ENCODE measurements at places on chromosomes 12 and 14.

GRCh38 chr12:27550653-27550975 is 26.6 kb downstream of the PPFIBP1 start:
- DNase-seq = no peak

DNA sequence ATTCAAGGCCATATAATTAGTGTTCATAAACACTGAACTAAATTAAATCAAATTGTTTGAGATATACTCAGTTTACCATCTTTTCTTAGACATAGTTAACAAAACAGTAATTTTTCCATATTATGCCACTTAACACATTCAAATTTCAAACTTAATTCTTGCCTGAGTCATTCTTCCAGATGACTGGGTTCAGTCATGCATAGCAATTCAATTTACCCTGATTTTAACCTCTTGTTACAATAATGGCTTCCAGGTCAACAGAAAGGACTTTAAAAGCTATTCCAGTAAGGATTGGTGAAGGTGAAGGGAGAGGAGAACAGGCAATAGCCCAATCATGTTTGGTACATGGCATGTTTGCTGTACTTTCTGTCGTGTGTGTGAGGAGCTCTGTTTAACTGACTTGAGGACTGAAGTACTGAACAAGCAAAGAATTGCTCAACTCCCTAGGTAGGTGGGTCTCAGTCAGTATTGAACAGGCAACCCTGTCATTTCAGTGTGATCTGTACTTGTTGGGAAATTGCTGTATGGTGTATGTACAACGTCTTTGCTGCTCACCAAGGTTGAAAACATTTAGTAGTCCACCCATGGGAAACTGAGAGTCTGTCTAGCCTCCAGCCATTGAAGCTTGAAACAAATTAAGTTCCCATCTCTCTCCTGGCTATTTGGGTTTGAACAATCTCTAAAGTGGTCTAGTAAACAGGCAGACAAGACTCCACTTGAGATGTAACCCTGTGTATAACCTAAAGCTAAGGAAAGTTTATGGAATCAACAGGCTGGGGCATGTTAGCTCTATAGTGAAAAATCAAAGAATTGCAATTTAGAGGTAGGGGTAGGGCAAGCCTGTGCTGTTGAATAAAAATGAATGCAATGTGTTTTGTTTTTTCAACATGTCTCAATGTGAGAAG is 327.2 kb downstream of the BTG1 start:
- no peak for DNase-seq

DNA sequence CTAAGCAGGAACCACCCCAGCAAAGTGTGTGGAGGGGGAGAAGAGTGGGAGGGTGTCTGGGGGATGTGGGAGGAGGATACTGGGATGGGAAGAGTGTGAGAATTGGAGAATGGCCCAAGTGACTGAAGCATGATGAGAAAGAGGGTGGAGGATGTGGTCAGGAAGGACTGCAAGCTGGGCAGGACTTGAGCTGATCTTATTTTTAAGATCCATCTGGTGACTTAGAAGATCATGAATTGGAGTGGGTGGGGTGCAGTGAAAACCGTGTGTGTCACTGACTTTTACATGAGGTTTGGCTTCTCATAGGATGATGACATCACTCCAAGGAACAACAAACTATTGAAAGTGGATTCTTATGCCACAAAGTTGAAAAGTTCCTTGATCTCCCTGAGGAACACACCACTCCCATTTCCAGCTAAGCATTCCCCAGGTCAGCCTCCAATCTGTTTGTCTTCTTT is 287.5 kb downstream of the GALC start:
- DNase-seq = no peak

- no peak for DNase-seq
Measured at GRCh38 chr12:67286257-67286656, 17.1 kb downstream of the CAND1 start.

- DNase-seq = no peak
Measured at GRCh38 chr12:92289629-92290349, 144.1 kb upstream of the BTG1 start.

- no peak for DNase-seq
Measured at GRCh38 chr14:61196034-61196433, 85.1 kb downstream of the TMEM30B start.

DNA sequence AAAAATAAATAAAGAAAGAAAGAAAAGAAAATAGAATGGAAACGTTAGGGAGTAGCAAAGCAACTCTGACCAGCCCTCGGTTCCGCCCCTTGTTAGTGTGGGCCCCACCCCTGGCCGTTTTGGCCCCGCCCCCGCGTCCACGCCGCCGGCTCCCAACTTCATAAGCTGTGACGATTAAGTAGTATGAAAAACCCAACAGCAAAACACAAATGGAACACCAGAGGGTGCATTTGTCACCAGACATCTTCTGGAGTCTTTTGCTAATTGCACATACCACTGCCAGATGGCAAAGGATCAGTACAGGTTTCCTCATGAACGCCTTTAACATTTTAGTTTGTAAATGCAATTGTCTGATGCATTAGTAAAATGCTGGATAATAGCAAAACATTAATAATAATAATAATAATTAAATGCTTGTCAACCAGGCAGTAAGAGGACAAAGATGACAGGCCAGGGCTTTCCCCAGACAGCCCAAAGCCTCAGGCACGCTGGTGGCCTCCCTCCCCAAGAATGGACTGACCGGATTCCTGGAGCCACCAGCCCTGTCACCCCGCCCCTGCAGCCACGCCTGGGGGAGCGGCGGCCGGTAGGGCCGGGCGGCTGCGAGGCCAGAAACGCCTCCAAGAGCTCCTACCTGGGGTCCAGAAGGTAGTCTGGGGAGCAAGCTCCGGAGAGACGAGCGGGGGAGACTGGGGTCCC is 23.6 kb downstream of the HSP90AA1 start:
- DNase-seq = no peak

DNA sequence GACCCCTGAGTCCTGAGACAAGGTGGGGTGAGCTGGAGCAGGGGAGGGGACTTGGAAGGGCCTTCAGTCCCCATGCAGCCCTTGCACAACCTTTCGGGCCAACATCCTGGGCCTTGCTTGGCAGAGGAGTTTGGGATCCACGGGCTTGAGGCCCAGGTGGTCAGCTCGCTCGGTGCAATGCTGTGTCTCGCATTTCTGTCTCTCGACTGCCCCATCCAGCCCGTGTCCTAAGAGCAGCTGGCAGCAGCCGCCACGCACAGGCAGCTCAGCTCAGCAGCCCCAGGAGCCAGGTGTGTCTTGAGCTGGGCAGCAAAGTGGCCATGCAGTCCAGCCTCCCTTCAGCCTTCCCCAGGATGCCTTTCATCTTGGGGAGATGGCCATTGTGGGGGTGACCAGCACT is 10.8 kb downstream of the PACS2 start:
- no peak for DNase-seq

- DNase-seq = no peak
Measured at GRCh38 chr14:56026506-56026905, 91.7 kb upstream of the PELI2 start.

DNA sequence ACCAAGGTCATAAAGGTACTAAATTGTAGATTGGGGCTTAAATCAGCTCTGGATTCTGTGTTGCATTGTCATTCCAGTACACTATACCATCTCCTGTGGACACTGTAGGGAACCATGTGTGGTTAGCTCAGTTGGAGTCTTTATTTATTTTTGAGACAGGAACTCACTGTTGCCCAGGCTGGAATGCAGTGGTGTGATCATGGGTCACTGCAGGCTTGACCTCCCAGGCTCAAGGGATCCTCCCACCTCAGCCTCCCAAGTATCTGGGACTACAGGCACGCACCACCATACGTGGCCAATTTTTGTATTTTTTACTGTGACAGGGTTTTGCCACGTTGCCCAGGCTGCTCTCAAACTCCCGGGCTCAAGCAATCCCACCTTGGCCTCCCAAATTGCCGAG is 6.7 kb downstream of the PAPOLA start:
- DNase-seq = no peak

DNA sequence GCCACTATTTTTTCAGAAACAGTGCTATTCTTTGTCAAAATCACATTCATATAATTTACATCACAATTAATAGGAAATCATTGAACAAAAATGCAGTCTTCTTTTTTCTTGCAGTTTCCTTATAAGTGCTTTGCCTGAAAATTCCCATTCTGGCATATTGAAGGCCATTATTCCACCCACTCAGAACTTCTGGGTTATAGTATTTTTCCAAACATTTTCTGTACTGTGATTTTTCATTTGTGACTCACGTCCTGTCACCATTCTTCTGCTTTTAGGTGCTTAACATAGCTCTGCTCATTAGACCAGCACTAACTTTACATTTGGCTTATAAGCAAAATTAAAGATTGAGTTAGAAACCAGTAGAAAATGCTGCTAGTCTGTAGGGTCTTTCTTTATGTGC is 241.0 kb upstream of the NPAS3 start:
- no peak for DNase-seq

DNA sequence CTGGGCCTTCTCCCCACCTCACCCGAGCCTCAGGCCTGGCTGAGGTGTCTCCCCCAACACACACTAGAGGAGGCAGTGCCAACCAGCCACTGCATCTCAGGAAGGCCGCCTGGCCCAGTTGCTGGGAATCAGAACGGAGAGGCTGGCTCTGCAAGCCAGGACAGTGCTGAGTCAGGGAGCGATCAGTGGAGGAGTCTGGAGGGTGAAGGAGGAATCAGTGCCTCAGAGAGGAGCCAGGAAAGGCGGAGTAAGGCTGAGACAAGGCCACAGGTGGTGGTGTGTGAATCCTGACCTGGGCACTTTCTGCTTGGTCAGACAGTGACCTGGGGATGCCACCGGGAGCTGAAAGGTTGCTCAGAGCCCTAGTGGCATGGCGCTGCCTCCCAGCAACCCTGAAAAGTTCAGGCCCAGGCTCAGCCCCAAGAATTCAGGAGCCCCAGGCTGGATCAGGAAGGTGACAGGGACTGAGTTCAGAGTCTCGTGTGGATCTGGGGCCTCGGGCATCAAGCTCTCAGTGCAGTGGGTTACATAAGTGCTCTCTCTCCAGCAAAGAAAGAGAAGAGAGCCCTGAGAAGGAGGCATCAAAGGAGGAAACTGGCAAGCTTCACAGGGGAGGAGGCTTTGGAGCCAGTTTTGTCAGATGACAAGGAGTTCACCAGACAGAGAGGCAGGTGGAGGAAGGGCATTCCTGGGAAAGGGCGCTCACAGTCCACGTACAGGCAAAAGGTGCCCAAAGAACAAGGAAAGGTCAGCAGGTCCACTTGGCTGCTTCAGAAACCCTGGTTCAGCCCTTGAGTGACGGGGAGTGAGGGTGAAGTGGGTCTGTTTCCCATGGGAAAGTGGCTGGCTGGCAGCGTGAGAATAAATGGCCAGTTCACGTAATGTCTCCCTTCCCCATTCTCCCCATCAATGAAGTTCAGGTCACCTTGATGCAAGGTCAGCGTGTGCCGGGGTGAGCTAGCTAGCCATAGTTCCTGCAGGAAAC is 87.8 kb downstream of the ZFP36L1 start:
- no peak for DNase-seq

DNA sequence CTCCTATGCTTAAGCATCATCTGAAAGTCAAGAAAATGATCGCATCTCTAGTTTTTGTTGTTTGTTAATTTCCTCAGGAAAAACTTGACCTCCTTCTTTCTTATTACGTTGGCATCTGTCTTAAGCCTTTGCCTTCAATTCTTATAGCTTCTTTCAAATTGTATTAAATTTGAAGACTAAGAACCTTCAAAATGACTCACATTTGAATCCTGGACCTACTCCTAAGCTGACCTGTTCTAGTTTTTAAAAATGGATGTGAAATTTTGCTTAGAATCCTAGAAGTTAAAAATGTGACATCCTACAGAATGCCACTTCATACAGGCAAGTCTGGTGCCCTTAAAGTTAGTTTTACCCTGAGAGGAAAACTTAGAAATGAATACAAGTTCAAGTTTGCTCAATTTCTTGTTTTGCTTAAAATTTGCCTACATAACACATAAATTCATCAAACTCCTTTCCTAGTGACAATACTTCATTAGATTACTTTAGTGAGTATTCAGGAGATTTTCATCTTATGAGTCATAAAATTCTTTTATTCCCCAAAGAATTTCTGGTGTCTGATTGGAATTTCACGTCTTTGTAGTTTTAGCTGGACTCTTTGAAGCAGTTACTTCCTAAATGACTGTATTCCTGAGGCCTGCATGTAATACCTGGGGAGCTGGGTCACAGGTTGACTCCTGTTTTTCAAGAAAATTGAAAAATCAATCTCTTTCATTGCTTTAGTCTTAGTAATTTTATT is 152.3 kb downstream of the MSRB3 start:
- no peak for DNase-seq

GRCh38 chr12:45644541-45644940 is 85.0 kb upstream of the ARID2 start:
- DNase-seq = no peak

- no peak for DNase-seq
Measured at GRCh38 chr14:94663538-94663937, 51.3 kb downstream of the SERPINA3 start.

GRCh38 chr12:41188058-41188840 is at the start of gene PDZRN4:
PDZRN4 (plus strand) TSS chr12:41188320.
- DNase-seq = no peak

DNA sequence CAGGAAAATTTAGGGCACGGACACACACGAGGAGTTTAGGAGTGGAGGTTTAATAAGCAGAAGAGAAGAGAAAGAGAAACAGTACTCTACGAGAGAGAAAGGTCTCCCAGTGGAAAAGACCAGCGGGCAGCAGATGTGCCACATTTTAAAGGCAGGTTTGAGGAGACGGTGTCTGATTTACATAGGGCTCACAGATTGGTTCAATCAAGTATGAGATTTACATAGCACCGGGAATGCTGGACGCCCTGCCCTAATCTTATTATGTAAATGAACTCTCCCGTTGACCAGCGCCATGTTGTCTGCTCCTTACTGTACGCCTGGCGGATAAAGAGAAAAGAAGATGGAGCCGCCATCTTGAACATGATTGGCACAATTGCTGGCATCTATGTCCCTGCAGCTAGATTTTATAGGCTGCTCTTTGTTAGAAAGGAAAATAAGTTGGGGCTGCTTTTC is 17.9 kb downstream of the NFKBIA start:
- DNase-seq = no peak

DNA sequence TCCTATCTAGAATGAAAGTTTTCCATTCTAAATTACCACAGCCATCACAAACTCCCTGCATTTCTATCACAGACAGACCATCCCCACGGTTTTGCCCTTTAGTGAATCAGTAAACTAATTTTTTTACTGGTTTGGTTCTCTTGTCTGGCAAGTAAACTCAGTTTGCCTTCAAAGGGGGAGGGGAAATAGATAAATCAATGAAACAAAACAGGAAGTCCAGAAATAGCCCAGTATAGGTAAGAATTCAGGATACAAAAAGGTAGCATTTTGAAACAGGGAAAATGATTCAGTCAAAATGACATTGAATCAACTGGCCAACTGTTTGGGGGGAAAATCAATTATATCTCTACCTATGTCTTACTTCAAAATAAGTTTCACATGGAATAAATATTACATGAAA is 15.8 kb upstream of the BAZ1A start:
- DNase-seq = no peak

DNA sequence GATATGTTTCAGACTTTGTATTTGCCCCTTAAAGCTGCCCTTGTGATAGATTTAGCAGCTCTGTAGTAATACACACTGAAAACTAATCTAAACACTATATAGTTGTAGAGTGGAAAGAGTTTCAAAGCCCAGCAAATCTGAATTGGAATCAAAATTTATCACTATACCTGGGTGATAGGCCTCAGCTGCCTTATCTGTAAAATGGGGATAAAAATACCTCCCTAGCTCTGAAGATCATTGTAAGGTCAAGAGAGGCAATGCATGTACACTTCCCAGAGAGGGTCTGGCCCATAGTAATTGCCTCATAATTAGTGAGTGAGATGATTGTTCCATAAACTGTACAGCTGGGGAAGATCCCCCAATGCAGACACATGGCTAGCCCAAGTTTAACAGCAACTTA is 103.6 kb downstream of the IGF1 start:
- DNase-seq = no peak
